ENCODE measurements at places on chromosomes 5 and 9.

- DNase-seq = no peak
Observed at GRCh38 chr5:59380350-59380951, 513.1 kb downstream of the PDE4D start.

DNA sequence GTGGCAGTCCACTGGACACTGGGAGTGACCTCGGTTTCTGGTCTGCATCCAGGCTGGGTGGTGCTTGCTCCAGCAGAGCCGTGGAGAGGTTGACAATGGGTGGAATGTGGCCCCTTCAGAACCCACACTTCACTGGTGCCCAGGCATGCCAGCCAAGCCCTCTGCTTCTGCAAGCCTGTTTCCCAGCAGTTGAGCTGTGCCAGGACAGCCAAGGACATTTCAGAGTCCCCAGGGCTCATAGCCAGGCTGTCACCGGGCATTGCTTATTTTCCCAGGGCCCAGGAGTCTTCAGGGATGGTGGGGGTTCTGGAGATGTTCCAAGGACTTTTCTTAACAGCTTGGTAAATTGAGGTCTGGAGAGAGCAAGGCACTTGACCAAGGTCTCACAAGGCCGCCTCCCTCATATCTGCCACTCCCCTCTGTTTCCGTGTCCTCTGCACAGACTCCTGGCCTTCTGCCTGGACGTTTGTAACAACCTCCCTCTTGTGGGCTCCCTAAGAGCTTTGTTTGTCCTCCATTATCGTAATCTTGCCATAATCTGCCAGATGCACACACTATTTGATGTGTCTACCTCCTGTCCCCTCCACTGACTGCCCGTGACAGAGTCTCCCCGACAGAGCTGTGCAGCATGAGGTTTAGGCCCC is 3.8 kb upstream of the NDST1 start:
- no peak for DNase-seq

GRCh38 chr5:59236448-59236847 is 653.6 kb downstream of the RAB3C start:
- no peak for DNase-seq

GRCh38 chr9:131396626-131397025 is 2.7 kb downstream of the PRRC2B start:
- DNase-seq = no peak

GRCh38 chr5:119275146-119275545 is 80.7 kb upstream of the TNFAIP8 start:
- DNase-seq = no peak

DNA sequence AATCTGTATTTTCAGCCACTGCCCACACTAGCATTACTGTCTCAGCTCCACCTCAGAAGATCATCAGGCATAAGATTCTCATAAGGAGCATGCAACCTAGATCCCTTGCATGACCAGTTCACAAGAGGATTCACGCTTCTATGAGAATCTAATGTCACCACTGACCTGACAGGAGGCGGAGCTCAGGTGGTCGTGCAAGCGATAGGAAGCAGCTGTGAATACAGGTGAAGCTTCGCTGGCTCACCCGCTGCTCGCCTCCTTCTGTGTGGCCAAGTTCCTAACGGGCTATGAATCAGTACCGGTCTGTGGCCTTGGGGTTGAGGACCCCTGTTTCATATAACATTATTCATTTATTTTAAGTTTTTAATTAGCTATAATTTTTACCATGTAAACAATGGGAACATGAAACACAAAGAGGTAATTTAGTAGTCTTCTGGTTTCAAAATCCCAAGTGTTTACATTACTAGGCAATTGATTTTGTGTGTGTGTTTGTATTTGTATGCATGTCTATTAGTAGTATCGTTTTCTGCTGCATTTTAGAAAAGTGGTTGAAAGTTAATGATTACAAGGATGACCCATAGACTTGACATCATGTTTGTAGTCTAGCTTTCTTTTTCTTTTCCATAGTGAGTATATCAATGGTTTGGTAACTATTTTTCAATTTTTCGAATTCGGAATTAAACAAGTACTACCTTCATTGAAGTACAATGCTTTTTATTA is 159.4 kb downstream of the TENT4A start:
- DNase-seq = no peak

GRCh38 chr9:128337936-128338335 is 2.4 kb upstream of the SLC27A4 start:
- DNase-seq = no peak

GRCh38 chr5:3354606-3355005 is 241.0 kb upstream of the IRX1 start:
- no peak for DNase-seq

DNA sequence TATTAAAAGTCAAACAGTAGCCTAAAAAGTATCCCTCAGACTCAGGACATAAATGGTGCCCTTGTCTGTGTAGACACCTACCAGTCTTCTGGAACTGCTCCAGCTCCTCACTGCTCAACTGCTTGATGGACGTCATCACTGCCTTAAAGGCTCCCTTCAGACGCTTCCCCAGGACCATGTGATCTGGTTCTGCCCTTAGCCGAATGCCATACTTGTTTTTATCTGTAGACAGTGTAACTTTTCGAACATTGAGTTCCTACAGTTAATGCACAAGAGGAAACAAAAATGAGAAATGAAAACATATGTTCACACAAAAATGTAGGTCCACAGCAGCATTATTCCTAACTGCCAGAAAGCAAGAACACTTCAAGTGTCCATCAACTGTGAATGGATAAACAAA is 46.2 kb downstream of the IARS1 start:
- no peak for DNase-seq

DNA sequence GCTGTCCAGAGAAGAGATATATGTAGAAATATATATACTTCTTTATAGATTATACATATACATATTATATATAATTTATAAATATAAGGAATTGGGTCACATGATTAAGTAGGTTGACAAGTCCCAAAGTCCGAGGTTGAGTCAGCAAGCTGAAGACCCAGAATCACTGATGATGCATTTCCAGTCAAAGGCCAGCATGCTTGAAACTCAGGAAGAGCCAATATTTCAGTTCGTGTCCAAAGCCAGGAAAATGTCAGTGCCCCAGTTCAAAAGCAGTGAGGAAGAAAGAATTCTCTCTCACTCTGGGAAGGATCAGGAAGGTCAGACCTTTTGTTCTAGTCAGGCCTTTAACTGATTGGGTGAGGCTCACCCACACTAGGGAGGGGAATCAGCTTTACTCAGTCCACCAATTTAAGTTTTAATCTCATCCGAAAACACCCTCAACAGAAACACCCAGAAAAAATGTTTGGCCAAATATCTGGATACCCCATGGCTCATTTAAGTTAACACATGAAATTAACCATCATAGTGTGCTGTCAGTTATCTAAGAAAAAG is 42.0 kb upstream of the LVRN start:
- no peak for DNase-seq

- no peak for DNase-seq
Observed at GRCh38 chr5:151721087-151721646, 34.5 kb upstream of the SPARC start.

- DNase-seq = no peak
Observed at GRCh38 chr5:132027027-132027426, 15.6 kb upstream of the ACSL6 start.

GRCh38 chr5:34639852-34640626 is 16.1 kb upstream of the RAI14 start:
- DNase-seq = no peak

DNA sequence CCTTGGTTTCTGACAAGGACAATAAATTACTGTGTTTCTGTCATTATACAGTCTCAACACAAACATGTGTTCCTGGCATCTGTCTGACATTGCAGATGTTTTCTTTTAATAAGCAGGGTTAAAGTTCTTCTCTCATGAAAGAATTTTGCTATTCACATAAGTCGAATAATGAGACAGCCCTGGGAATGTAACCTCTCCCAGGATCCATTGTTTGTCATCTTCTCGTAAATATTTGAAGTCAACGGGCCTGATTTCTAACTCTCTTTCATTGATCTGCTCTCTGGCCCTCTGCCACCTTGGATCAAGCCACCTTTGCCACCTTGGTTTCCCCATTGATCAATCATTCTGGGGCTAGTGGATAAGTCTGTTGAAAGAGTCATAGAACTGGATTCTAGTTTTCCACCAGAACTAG is 12.9 kb upstream of the CAST start:
- no peak for DNase-seq

- DNase-seq = no peak
Observed at GRCh38 chr9:13239660-13240059, 39.8 kb downstream of the MPDZ start.

- no peak for DNase-seq
Observed at GRCh38 chr5:110623874-110624273, 102.6 kb downstream of the TMEM232 start.

DNA sequence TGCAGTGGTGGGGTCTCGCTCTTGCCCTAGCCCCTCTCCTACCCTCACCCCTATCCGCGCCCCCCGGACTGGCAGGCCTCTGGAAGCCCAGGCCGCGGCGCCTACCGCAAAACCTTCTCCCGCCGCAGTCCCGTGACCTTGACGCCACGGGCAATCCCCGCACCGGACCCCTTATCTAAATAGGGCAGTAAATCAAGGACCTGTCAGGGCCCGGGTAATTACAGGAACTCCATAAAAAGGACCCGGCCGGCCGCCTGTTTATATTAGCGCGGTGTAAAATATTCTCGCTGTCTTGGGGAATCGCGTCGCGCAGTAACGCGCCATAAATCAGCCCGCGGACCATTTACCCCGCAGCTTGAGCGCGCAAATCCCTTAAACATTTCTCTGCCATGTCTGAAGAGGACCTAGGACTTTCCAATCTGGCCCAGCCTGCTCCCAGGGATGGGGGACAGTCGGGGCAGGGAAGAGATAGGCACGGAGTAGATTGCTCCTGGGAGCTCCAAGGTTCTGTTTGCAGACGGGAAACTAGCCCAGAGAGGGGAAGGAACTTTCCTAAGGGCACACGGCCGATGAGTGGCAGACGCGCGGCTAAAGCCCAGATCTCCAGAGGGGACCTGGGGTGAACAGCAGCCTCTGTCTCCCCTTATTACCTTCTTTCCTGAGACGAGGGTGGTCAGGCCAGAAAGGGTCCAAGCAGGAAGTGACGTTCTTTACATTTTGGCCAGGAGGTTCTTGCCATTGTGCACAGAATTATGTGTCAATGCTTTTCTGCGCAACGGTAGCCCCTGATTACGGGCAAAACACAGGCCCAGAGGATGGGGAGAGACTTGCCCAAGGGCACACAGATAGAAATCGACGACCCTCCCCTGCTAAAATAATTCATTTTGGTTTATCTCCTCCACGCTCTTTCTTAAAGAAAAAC is 4.8 kb upstream of the HAND1 start:
- no peak for DNase-seq

DNA sequence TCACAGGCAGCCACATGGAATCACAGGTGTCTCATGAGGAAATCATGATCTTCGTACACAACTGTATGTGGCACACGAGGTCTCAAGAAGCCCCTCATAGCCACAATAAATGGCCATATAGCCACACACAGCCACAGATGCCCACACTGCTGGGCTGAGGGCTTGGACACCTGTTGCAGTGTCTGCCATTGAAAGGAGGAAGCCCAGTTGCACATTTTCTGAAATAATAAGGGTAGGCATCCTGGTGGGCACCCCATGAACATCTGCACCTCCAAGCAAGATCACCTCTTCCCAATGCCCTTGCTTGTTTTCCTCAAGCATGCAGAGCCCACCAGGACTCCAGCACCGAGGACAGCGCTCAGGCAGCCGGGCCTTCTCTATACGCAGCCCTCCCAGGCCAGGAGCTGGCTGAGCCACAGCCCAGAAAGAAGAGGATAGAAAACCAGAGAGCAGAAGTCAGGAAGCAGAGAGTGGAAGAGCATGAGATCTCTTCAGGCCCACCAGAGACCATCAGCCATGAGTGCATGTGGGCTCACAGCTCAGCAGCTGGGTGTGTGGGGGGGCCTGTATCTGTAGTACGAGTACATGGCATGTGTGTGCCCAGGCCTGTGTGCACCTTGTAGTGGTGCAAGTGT is 1.0 kb upstream of the ACSL6 start:
- DNase-seq = no peak

DNA sequence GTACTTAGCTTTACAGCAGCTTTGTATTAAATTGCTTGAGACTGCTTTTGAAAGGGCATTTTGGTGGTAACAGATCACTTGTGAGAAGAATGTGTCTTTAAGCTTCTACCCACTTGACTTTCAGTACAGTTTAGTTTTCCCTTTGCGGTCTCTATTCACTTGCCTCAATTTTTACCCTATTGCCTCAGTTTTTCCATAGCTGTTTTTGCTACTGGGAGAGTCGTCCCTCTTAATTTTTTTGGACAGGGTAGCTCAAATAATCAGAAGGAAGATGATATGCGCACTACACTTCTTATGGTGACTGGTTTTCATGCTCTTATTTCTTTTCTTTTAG is 18.8 kb downstream of the UGCG start:
- DNase-seq = no peak

DNA sequence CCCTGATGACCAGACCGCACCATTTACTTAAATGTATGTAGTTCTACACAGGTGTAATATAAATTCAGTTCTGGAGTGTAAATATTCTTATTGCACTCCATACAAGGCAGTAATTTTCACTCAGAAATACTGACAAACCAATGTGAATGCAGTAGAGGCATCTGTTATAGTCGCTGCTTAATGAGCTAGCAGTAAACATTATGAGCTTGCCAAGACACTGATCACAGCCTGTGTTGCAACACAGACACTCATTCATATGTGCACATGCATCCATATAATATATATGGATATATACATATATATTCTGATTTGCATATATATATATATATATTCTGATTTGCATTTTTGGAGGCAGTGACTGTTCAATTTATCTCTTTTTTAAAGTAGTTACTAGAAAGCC is 435.1 kb upstream of the ST8SIA4 start:
- no peak for DNase-seq

DNA sequence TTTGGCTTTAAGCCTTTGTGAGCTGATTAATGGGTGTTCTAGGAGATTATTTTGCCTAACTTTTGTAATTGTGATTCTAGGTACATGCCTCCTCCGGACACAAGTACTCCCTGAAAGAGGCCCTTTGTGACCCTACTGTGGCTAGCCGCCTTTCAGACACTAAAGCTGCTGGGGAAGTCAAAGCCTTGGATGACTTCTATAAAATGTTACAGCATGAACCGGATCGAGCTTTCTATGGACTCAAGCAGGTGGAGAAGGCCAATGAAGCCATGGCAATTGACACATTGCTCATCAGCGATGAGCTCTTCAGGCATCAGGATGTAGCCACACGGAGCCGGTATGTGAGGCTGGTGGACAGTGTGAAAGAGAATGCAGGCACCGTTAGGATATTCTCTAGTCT is 13.6 kb downstream of the ITGA1 start:
- no peak for DNase-seq

Measured in T follicular helper cell (primary cell).